Activated naive CD4-positive, alpha-beta T cell treated with anti-CD3 and anti-CD28 coated beads, Interleukin-2, amount 50 U/mL, for 16 hours (primary cell): ENCODE measurements at places on chromosomes 16 and 17.

DNA sequence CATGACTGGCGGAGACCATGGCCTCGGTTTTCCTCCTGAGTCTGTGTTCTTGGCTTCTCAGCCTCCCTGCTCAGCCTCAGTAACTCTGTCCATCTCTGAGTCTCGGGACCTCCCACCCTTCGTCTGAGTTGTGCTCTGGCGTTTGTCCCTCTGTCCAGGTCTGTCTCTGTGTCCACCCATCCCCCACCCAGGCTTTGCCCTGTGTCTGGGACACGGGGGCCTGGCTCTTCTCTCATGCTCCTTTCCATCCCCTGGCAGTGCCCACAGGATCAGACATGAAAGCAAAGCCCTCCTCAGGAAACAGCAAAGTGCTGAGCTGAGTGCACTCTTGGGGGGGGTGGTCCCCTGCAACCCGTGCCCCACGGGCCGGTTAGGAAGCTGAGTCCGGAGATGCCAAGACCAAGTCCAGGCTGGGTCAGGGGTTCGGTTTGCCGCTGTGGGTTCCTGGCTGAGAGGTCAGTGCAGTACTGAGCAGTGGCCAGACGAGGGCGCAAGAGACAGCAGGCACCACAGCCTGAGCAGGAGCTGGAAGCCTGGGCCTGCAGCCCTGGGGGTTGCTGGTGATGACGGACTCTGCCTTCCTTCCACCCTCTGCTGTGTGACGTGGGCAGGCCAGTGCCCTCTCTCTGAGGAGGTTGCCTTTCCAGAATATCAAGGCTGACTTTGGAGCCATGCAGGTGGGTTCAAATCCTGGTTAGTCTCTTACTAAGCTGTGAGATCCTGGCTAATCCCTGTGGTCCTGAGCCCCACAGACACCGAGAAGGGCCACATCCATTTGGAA lies 2.5 kb downstream of the P2RX1 start:
- peak; percentile 77 for DNase-seq

GRCh38 chr17:12731839-12732238 lies 57.5 kb upstream of the ARHGAP44 start:
- DNase-seq = no peak

- DNase-seq = no peak
Measured at GRCh38 chr17:5775098-5775497, 190.8 kb upstream of the NLRP1 start.

DNA sequence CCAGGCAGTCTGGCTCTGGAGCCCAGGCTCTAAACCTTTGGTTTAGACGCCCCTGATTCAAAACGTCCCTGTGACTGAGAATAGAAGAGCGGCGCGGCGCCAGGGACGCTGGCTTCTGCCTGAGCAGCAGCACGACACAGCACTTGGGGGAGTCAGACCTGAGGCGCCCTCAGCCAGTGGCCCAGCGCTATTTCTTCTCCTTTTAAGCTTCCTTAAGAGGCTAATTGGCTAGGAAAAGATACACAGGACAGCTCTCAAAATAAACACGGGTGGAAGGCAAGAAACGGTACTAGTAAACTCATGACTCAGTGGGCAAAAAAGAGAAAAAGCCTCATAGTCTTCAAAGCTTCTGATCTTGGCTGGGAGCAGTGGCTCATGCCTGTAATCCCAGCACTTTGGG lies 34.9 kb downstream of the GTF3C1 start:
- no peak for DNase-seq

GRCh38 chr16:9970796-9971195 lies 211.4 kb downstream of the GRIN2A start:
- no peak for DNase-seq

- DNase-seq = no peak
Measured at GRCh38 chr17:44282264-44282663, 14.3 kb upstream of the SLC4A1 start.

GRCh38 chr16:86505899-86506864 lies 4.1 kb upstream of the FOXF1 start:
- DNase-seq = no peak

GRCh38 chr17:50026837-50027171 lies 29.1 kb upstream of the ITGA3 start:
- peak; percentile 78 for DNase-seq

GRCh38 chr17:2704890-2705248 lies 6.7 kb downstream of the CLUH start:
- no peak for DNase-seq

- peak; percentile 85 for DNase-seq
Measured at GRCh38 chr16:21708533-21709115, 44.9 kb downstream of the OTOA start.

GRCh38 chr16:27474921-27475320 lies 72.9 kb downstream of the IL21R start:
- no peak for DNase-seq

GRCh38 chr16:19722981-19723380 lies 4.9 kb downstream of the IQCK start:
- DNase-seq = no peak

DNA sequence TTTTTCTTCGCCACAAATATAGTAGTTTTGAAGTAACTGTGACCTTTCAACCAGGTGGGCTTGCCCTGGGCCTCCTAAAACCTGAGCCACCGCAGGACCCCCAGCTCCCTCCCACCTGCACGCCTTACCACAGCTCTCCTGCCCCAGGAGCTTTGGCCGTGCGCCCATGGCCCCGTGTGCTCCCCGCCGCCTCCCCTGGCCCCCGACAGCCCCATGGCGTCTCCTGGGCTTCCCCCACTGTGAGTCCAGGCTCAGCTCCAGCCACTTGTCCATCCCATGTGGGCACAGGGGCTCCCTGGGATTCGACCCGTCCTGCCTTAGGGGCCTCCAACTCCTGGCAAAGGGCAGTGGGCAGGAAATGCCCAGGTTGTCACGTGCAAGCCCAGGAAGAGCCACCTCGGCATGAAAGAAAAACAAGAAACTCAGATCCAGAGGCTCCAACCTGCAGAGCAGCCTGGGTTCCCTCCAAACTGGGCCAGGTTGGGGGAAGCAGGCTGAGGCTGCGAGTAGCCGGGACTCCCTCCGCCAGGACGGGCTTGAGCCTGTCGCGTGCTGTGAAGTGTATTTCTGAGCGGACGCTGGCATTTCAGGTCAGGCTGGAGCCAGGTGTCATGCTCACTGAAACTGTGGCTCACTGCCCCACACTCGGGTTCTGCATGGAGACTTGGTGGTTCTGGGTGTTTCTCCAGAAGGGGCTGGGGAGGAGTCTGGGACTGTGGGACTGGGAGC lies 5.8 kb downstream of the LGALS3BP start:
- no peak for DNase-seq

- DNase-seq = no peak
Measured at GRCh38 chr17:9199571-9200551, 178.6 kb downstream of the NTN1 start.

DNA sequence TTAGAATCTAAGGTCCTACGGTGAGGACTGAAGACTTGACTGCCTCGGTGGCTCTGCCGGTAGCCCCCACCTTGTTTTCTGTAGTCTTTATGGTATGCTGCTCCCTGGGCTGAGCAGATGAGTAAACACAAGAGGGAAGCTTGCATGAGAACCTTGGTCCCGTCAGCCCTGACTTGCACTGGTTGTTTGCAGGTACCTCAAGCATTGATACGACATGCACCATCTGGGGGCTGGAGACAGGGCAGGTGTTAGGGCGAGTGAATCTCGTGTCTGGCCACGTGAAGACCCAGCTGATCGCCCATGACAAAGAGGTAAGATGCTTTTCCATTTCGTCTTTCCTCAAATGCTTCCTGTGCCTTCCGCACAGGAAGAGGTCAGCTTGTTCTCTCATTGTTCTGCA lies 21.1 kb upstream of the TACO1 start:
- no peak for DNase-seq

GRCh38 chr17:73427198-73427597 lies 115.4 kb upstream of the CDC42EP4 start:
- no peak for DNase-seq

GRCh38 chr16:27771201-27771910 lies 221.4 kb downstream of the KATNIP start:
- DNase-seq = no peak

DNA sequence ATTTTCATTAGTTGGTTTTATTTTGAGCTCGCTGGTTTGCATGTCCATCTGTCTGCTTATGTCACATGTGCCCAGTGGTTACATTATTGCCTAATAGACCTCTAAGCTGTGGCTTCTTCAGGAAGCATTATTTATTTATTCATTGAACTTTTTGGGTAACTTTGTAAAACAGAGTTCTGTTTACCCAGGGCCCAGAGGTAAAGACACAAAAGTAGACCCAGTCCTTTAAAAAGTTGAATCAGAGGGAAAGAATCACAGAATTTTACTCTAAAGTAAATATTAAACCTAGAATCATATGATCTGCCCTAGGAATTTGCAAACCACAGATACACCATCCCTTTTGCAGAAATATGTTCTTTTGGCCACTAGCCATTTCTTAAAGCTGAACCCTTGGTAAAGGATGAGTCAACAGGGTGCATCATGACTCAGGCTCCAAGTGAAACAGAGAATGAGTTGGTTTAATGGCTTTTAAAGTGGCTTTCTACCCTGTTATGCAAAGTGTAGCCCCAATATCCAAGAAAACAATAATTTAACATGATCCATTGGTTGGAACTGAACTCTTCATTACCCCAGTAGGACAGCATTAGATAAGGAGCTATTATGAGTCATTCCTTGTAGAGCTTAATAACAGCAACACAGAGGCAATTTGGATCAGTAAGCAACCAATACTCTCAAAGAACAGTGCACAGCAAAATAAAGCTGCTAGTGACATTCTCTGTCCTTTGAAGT lies 236.3 kb downstream of the KCNJ2 start:
- DNase-seq = no peak
